ENCODE measurements at places on chromosomes 12 and 14.

DNA sequence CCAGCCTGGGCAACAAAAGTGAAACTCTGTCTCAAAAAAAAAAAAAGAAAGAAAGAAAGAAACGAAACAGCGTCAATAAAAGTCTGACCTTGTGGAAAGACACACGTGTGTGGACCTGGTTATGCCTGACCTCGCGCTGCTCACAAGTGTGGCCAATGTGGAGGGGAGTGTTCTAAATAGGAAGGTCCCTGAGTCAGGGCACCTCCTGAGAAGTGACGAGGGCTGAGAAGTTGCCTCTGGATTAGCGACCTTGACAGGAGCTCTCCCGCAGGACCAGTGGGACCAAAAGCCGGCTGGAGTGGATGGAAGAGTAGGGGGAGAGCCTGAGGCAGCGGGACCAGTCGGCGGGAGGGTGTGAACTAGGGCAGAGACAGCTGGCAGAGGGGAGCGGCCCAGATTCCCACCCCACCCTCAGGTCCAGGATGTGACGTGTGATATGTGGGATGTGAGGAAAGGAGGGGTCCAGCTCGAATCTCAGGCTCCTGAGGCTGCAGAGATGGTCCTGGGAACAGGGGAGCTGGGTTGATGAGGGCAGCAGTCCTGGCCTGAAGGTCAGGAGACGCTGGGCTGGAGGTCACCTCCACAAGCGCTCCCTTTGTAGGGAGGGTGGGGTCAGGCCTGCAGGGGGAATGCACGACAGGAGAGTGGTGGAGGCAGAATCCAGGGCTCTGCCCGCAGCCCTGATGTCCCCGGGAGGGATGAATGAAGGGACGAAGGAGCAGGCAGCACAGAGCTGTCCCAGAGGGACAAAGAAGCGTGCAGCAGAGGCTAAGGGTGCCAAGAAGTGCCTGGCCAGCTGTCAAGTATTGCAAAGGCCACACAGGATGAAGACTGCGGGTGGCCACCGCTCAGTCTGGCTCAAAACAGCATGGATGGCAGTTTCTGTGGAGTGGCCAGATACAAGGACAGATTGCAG is 24.8 kb upstream of the GPR68 start:
- DNase-seq = no peak

GRCh38 chr12:124681779-124682391 is 114.5 kb upstream of the NCOR2 start:
- no peak for DNase-seq

GRCh38 chr14:44586910-44587309 is 79.8 kb upstream of the FSCB start:
- no peak for DNase-seq

- DNase-seq = no peak
Observed at GRCh38 chr12:109131154-109132050, 15.0 kb downstream of the ACACB start.

GRCh38 chr12:59973515-59973914 is 377.7 kb downstream of the SLC16A7 start:
- no peak for DNase-seq

Measured in activated naive CD4-positive, alpha-beta T cell treated with anti-CD3 and anti-CD28 coated beads, Interleukin-2, amount 50 U/mL, for 16 hours (primary cell).